ENCODE measurements at places on chromosomes 4 and X.

DNA sequence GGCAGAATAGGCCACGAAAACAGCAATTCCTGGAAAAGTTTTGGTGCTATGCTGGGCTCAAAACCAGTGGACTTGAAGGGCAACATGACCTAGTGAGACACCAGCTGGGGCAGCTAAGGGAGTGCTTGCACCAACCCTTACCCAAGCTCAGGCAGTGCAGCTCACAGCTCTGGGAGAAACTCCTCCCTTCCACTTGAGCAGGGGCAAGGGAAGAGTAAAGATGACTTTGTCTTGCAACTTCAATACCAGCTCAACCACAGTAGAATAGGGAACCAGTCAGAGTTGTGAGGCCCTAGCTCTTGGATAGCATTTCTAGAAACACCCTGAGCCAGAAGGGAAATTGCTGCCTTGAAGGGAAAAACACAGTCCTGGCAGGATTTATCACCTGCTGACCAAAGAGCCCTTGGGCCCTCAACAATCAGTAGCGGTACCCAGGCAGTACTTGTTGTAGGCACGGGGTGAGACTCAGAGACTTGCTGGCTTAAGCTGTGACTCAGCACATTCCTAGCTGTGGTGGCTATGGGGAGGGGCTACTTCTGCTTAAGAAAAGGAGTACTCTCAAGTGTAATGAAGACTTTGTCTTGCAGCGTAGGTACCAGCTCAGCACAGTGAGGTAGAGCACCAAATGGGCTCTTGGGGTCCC, 19.7 kb upstream of the ABCG2 start:
- no peak for DNase-seq

DNA sequence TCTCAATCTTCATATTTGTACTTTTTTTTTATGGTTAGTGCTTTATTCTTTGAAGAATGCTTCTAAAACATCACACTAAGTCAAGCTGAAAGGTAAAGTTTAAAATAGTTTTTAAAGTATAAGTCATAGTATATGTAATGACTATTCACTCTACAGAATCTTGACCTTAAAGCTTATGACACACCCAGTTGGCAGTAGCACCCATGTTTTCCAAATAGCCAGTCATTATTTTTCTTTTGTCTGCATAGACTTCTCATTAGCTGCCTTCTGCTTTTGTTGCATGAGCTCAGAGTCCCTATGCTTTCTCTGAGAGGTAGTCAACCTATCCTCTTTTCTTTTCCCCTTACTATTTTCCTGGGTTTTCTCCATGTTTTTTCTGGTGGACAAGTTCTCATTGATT, 231.5 kb downstream of the PCDH18 start:
- no peak for DNase-seq

- DNase-seq = no peak
Measured at GRCh38 chr4:149912000-149912399, 96.4 kb upstream of the IQCM start.

DNA sequence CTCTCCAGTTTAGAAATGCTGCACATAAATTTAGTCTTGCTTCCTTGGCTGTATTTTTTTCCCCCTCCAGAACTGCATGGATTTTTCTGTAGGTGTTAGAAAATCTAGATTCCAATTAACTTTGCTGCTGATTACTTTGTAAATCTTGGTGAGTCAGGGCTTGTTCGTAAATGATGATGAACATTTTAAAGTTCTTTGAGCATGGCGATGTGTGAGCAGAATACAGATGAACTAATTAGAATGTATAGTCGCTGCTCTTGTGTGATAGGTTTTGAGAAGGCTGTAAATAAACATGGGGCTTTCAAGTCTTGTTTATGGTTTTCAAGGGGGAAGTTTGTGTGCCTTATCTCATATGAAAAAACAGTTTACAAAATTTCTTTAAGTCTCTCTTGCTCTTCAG, 23.3 kb downstream of the LIMCH1 start:
- DNase-seq = no peak

GRCh38 chrX:120517936-120518335, 42.8 kb downstream of the CUL4B start:
- DNase-seq = no peak

GRCh38 chrX:16160729-16161128, 6.6 kb upstream of the MAGEB17 start:
- DNase-seq = no peak

DNA sequence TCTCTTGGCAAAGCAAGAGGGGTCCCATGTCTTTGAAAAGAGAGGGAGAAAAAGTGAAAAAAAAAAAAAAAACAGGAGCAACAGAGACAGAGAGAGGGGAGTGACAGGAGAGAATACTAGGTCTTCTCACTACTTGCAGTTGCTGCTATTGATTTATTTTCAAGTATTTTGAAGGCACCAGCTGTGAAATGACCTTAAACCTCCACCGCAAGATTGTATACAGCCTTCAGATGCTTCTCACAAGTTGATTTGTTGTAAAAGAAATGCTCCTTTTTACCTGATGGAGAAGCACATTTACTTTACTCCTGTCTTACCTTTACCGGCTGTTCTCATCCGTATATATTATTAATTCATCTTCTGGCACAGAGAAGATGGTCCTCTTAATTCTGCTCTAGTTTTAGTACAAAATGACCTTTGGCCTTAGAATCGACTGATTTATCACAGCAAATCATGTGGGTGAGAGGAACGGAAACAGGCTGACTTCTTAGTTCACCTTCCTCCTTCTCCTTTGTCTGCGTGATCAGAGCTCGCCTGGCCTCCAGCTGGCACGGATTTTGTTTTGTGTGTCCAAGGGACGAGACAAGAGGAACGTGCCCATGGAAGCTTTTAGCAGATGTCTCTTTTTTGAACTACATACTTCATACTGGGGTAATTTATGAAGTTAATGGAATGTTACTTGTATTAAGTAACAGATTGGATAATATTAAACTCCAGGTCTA, 82.4 kb upstream of the PACRGL start:
- no peak for DNase-seq

- DNase-seq = no peak
Measured at GRCh38 chr4:78737973-78738372, 38.2 kb upstream of the BMP2K start.

DNA sequence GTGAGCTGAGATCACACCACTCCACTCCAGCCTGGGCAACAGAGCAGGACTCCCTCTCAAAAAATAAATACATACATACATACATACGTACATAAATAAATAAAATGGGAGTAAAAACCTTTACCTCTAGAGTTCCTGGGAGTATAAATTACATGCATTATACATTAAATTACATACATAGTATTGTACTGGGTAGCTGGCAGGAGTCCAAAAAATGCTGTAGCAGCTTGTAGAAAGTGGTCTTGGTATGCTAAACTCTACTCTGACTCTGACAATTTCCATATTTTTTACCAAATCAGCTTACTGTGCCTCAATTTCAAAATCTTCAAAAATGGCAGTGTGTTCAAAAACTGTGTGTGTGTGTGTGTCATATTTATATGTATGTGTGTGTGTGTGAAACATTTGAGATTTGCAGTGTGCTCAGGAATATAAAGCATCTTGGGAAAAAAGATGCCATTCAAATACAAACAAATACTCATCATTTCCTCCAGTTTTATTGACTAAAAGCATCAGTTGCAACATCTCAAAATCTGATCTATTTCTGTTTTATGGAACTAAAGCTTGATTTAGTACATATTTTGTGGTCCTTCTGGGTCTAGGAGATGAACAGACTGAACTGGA, 171.7 kb downstream of the SHROOM3 start:
- no peak for DNase-seq

- no peak for DNase-seq
Measured at GRCh38 chrX:134172588-134173259, 64.3 kb upstream of the CCDC160 start.

DNA sequence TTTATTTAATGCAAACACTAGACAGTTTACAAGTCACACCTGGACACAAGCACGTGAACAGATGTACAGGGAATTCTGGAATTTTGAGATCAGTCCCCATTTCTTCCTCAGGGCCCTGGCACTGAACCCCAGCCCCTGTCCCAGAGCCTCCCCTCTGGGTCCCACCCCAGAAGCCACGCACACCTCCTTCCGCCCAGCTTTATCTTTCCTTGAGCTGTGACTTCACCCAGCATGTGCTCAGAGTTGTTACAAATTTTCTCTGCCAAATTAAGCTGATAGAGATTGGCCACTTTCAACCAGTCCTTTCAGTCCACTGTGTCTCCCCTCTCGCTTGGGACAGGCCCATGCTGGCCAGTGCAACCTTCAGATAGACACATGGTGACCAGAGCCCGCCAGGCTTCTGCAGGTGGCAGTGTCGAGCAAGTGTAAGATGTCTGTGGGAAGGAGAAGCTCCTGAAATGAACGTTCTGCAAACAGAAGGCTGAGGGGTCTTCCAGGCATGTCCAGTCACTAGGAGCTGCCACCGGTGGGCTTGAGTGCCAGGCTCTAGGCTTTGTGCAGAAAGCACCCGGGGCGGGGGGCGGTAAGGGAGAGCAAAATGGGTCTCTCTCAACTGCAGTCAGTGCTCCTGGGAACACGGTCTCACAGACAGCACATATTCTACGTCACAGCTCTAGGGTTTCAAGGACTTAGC, 73.3 kb downstream of the MTMR1 start:
- no peak for DNase-seq

GRCh38 chr4:11201256-11201655, 227.4 kb downstream of the HS3ST1 start:
- DNase-seq = no peak

DNA sequence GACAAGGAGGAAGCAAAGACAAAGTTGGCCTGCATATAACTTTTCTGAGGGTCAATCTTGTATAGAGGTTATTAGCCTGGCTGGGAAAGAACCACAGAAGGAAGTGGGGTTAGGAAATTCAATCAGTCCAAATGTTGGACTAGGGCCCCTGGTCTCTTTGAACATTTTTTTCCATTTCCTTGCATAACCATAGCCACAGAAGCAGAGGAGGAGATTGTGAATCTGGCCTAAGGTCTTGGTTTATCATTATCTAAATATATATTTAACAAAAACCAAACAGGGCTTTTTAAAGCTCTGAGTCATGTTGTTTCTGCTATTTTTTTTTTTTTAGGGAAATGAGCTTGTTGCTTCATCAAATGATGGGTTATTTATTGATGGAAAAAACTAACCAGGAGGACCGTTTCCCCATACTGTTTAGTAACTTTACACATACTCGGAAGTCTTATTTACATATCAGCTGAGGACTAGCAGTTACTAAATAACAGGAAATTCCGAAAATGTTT, 97.7 kb upstream of the ACSL4 start:
- DNase-seq = no peak

DNA sequence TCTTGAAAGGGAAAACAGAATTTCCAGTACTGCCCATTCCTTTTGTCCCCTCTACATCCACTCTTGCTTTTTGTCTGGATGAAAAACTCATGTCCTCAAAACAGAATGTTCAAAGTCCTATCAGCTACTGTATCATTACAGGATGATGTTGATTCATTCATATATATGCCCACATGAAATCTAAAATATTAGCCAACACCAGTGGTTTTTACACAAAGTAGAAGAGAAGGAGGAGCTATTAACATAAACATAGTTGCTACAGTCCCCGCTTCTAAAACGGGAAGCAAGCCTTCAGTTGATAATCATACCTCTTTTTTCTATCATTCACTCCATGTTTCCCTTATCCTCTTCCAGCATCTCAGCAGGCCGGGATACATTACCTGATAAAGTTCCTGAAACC, 7.7 kb upstream of the THOC2 start:
- no peak for DNase-seq

GRCh38 chrX:100615005-100615404, 21.6 kb downstream of the TSPAN6 start:
- DNase-seq = no peak

DNA sequence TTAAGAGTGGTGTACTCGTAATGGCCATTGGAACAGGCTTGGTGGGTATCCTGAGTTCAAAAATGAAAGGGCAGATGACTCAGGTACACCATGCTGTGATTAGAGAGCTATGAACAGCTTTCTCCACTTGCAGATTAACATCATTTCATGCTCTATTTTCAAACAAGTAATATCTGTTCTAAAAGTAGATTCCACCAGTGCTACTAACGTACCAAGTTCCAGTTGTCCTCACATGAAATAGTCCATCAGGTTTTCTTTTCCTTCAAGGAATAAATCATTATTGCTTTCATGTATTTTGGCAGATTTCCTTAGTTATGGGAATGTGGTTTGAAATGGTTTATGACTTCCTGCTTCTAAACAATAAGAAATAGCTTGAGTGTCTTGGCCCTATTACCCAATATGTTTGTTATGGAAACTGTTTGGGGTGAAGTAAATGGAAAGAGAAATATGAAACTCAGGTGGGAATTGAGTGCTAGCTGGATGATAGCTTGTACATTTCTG, 49.9 kb downstream of the PCDH7 start:
- DNase-seq = no peak

DNA sequence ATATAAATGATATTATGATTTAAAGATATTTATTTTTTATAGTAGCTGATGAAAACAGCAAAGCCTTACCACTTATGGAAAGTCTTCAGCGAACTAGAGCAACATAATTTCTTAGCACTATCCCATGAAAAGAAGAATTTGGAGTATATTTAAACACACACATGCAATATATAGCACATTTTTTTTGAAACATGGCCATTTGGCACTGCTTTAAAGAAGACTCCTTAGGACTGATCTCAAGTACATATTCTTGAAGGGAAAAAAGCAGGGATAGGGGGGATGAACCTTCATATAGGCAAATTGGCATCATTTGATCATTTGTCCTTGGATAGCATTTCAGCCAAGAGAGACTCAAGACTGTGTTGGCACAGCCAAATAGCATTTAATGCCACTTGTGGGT, 193.3 kb downstream of the ANKRD50 start:
- no peak for DNase-seq

DNA sequence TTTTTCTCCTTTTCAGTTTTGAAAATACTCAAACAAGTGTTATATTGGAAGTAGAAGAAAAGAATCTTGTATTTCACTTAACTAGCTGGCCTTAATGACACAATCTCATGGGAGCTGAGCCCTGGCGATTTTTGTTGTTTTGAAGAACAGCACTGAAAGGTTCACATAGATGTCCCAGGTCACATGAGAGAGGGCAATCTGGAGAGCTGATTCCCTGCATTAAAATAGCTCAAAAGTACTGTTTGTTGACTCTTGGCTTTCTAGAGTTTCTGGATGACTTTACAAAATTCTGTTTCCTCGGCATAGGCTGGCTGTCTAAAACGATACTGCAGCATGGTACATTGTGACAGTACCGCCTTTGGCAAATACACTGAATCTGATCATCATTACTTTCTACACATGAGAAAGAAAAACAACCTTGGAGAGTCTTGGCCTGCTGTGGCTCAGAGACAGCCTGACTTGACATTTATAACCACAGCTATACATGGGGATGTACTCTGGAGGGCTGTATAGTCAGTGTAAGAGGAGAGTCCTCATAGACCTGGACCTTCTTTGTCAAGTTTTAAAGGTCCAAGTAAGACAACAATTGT, 119.8 kb upstream of the PDLIM3 start:
- no peak for DNase-seq

DNA sequence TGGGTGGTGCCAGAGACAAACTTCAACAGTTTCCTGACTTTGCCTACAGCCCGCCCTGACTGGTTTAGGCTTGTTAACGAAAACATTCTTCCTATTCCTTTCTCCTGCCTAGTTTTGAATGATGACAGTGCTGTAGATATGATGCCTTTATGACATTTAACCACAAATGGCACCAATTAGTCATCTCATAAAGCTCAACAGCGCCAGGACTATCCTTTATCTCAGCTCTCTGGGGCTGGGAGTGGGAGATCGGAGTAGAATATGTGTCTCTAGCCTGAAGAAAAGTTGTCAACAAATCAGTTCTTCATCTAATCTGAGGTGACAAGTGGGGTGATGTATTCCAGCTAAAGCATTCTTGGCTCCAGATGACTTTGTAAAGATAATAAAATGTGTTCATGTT, 64.6 kb upstream of the SH3RF1 start:
- no peak for DNase-seq

All from cortex of kidney (tissue), 1 donor.